ENCODE measurements at places on chromosomes 7 and 10.

DNA sequence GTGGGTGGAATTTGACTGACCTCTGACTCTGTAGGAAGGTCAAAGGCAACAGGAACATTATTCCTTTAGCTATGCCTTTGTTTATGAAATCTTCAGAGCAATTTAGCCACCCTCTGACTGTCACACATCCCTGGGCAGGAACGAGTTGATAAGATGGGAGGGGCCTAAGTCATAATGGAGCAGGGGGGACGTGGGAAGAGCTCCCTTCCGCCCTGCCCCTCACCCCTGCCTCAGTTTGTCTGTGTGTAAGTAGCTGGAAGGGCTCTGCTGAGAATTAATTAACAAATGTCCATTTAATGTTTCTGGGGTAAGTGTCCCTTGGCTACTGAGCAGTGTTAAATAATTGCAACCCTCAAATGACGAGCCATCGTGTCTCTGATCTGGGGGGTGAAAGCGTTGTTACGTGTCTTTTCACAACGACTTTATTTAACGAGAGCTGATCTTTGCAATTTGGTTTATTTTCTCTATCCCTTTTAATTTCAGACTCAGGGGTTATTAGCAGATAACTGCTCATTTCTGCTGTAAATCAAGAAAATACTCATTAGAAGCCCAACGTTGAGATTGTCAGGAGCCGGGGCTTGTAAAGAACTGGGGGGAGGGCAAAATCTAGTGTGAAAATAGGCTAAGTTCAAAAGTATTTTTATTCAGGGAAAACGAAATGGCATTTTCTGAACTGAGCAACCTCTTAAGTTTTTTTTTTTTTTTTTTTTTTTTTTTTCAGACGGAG is 12.5 kb upstream of the UNCX start:
- no peaks in the 10 kb centered on the region for H3K36me3 ChIP-seq
- DNase-seq = no peak
- H3K27ac ChIP-seq = no peak overlapping the region
- H3K27me3 ChIP-seq = peaks cover 39% of the 10 kb centered on the region
- H3K4me3 ChIP-seq = no peak overlapping the region

DNA sequence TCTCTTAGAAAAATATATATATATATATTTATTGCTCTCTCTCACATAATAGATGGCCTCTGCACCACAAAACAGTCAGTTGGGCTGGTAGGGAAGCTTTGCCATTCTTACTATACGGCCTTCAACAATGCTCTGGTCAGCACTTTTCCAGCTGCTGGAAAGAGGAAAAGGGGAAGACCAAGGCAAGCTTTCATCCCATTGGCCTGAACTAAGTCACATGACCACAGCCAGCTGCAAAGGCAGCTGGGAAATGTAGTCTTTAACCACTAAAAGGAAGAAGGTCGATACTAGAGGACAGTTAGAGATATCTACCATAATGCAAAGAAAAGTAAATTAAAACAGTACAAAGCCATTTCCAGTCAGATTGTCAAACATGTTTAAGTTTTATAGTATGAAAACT is 58.4 kb upstream of the MACROH2A2 start:
- no peaks in the 10 kb centered on the region for H3K4me1 ChIP-seq
- DNase-seq = no peak
- H3K36me3 ChIP-seq = no peaks in the 10 kb centered on the region
- no peak overlapping the region for H3K27ac ChIP-seq

DNA sequence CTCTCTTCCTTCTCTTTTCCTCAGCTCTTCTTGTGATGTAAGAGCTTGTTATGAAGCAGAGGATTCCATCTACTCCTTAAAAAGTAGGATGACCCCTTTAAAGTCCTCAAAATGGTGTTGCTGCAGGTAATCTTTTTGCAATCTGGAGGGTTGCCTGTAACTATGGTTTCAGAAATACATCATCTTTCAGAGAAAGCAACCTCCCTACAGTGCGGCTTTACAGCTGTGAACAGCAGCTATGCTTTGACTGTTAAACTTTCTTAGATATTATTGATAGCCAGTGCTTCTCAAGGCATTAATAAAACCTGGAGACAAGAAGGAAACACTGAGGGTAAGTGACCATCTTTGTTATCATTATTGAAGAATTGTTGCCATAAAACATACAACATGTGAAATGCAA is 86.6 kb upstream of the MDFIC start:
- peaks cover 27% of the 10 kb centered on the region for H3K4me1 ChIP-seq
- peak overlapping the region; percentile 51 for H3K27ac ChIP-seq
- no peak for DNase-seq
- H3K27me3 ChIP-seq = no peaks in the 10 kb centered on the region

- H3K36me3 ChIP-seq = no peaks in the 10 kb centered on the region
- no peak overlapping the region for H3K27ac ChIP-seq
- no peak overlapping the region for H3K4me3 ChIP-seq
- no peaks in the 10 kb centered on the region for H3K4me1 ChIP-seq
Measured at GRCh38 chr10:22823109-22823508, 104.7 kb upstream of the ARMC3 start.

- peaks cover 10% of the 10 kb centered on the region for H3K27me3 ChIP-seq
- no peaks in the 10 kb centered on the region for H3K36me3 ChIP-seq
- no peak overlapping the region for H3K4me3 ChIP-seq
- no peak for DNase-seq
Measured at GRCh38 chr7:101020444-101020843, 563 bp downstream of the MUC17 start.

DNA sequence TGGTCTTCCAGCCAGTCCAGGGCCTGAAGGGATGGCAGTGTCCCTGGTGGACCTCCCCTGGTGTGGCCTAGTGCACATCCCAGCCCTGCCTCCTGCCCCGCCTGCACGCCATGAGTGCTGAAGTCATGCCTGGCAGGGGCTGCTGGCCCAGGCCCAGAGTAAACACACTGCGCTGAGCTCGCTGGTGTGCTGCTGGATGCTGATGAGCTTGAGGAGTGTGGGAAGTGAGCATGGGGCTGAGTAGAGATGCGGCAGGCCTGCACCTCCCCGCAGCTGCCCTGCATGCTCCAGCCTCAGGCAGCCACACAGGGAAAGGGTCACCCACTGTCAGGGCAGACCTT is 43.2 kb downstream of the HTRA1 start:
- no peaks in the 10 kb centered on the region for H3K4me1 ChIP-seq
- no peak overlapping the region for H3K4me3 ChIP-seq
- no peak for DNase-seq
- H3K36me3 ChIP-seq = no peaks in the 10 kb centered on the region

GRCh38 chr10:90674461-90674860 is 183.4 kb downstream of the HTR7 start:
- no peak overlapping the region for H3K27ac ChIP-seq
- H3K27me3 ChIP-seq = no peaks in the 10 kb centered on the region
- no peak overlapping the region for H3K4me3 ChIP-seq
- H3K36me3 ChIP-seq = no peaks in the 10 kb centered on the region
- DNase-seq = no peak

GRCh38 chr10:34479520-34480179 is 335.4 kb downstream of the PARD3 start:
- no peak overlapping the region for H3K4me3 ChIP-seq
- no peaks in the 10 kb centered on the region for H3K4me1 ChIP-seq
- no peak for DNase-seq
- H3K27me3 ChIP-seq = no peaks in the 10 kb centered on the region
- H3K27ac ChIP-seq = no peak overlapping the region

GRCh38 chr7:30983914-30984247 is 20.1 kb downstream of the GHRHR start:
- DNase-seq = no peak
- no peaks in the 10 kb centered on the region for H3K36me3 ChIP-seq
- peaks cover 5% of the 10 kb centered on the region for H3K4me1 ChIP-seq
- no peak overlapping the region for H3K4me3 ChIP-seq

DNA sequence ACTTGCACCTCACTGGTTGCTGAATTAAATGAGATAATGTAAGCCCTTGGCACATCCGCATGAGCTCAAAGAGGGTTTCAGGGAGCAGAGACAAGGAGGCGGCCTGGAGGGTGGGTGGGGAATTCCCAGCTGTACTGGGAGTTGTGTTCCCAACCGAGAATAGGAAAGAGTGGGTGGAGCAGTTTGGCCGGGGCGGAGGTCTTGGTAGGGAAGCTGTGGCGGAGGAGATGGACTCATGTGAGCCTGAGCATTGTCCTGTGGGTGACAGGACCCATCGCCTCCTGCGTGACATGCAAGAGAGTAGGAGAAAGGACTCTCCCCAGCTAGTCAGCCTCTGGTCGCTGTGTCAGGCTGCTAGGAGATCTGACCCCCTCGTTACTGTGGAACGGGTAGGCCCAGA is 41.0 kb upstream of the SAMD8 start:
- no peak for DNase-seq
- H3K4me3 ChIP-seq = no peak overlapping the region
- H3K27me3 ChIP-seq = no peaks in the 10 kb centered on the region
- peaks cover 4% of the 10 kb centered on the region for H3K4me1 ChIP-seq

DNA sequence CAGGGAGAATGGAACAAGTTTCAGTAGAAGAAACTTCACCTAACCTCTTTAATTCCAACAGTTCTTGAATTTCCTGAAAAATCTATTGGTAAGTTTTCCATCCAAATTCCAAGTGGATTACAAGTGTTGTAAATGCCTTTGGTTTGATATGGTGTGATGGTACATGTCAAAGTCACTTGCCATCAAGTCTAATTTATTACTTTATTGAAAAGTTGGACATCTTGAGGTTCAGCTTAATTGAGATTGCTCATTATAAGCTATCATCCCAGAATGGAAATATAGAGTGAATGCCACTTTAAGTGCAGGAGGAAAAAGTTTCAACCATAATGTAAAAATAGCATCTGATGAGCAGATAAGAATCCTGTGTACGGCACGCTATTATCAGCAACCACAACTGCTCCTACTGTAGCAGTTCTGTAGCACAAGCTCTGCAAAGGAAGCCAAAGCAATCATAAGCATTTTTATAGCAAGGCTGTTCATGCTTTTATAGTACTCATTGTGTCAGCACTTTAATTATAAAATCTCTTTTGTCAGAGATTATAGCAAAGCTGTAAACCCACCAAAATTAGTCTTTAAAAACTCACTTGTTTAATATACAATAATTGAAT is 991.8 kb upstream of the PHF14 start:
- no peaks in the 10 kb centered on the region for H3K27me3 ChIP-seq
- no peaks in the 10 kb centered on the region for H3K36me3 ChIP-seq
- no peak overlapping the region for H3K27ac ChIP-seq
- peaks cover 15% of the 10 kb centered on the region for H3K4me1 ChIP-seq
- DNase-seq = no peak

GRCh38 chr7:100220586-100221230 is 959 bp downstream of the PVRIG start:
- no peaks in the 10 kb centered on the region for H3K27me3 ChIP-seq
- H3K4me3 ChIP-seq = peak overlapping the region; percentile 97
- DNase-seq = no peak
- H3K36me3 ChIP-seq = peaks cover 51% of the 10 kb centered on the region

DNA sequence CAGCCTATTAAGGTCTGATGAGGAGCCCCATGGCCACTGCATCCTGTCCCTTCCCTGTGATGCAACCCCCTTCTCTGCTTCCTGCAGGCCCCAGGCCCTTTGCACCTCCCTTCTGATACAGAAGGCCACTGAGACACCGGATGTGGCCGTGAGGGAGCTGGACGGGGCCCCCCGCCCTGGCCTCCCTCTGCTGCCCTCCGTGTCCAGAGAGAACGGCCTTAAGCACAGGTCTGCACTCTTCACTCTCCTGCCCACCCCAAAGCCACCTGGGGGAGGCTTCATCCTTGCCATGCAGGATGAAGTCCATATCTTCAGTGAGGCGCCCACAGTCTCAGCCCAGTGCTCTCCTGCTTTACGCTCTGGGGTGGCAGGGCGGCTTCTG is 86.9 kb upstream of the GNA12 start:
- H3K27me3 ChIP-seq = no peaks in the 10 kb centered on the region
- H3K4me3 ChIP-seq = no peak overlapping the region
- DNase-seq = no peak
- peaks cover 54% of the 10 kb centered on the region for H3K36me3 ChIP-seq

GRCh38 chr10:98265403-98266378 is 2.3 kb downstream of the LOXL4 start:
- H3K4me1 ChIP-seq = peaks cover 3% of the 10 kb centered on the region
- H3K27me3 ChIP-seq = peaks cover 40% of the 10 kb centered on the region
- DNase-seq = no peak
- no peak overlapping the region for H3K27ac ChIP-seq

- no peak overlapping the region for H3K4me3 ChIP-seq
- no peaks in the 10 kb centered on the region for H3K4me1 ChIP-seq
- H3K27me3 ChIP-seq = no peaks in the 10 kb centered on the region
- no peak overlapping the region for H3K27ac ChIP-seq
- no peaks in the 10 kb centered on the region for H3K36me3 ChIP-seq
- no peak for DNase-seq
Measured at GRCh38 chr10:74249865-74250264, 98.8 kb downstream of the ADK start.

DNA sequence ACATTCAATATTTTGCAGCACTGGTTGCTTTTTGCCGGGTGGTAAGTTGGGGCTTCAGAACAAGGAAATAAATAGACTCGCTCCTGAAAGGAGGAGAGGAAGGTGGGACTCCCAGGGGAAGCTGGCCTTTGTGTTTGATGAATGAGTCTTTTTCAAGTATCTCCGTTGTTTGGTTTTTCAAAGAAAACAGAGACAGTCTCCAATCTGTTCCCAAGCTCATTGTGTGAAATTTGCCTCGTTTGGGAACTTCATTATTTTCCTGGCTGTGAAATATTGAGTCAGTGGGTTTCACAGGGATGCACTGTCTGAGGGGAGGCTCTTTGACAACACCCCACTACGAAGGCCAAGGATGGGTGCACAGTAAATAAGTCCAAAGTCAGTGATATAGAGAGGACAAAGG is 38.7 kb upstream of the KIAA1217 start:
- no peak overlapping the region for H3K4me3 ChIP-seq
- DNase-seq = no peak
- no peak overlapping the region for H3K27ac ChIP-seq
- H3K27me3 ChIP-seq = no peaks in the 10 kb centered on the region
- no peaks in the 10 kb centered on the region for H3K36me3 ChIP-seq

DNA sequence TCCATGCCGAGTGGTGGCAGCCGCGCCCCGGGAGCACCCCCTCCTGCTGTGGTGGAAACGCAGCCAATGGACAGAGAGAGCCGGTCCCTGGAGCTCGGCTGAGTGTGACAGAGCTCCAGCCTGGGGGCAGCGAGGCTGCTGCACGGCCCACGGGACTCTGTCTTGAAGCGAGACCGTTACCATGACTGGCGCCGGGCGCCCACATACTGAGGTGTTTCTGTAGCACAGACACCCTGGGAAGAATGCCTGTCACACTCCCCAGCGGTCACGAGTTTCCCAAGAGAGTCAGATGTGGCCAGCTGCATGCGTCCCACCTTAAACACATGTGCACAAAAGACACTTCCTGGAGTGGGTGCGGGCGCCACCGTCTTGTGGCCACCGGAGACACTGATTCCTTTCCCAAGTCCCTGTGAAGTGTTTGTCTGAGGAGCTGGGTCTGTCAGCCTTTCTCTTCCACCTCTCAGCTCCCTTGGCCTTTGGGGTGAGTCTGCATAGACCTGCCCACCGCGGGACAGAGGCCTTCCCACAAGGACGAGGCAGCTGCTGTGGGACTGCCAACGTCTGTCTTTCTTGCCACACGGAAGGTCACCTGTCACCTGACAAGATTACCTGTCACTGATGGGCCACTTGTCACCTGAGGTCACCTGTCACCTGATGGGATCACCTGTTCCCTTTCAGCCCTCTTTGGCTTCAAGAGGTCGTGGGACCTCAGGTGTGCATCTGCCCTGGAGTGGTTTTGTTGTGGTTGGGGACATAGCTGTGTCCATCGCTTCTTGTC is 94.6 kb downstream of the DNAJB6 start:
- peaks cover 16% of the 10 kb centered on the region for H3K4me1 ChIP-seq
- H3K36me3 ChIP-seq = no peaks in the 10 kb centered on the region
- no peak overlapping the region for H3K4me3 ChIP-seq
- no peak for DNase-seq

GRCh38 chr7:142454862-142455261 is 197.0 kb upstream of the PRSS58 start:
- DNase-seq = no peak
- H3K27ac ChIP-seq = peak overlapping the region; percentile 75
- H3K27me3 ChIP-seq = peaks cover 13% of the 10 kb centered on the region
- peak overlapping the region; percentile 73 for H3K4me3 ChIP-seq
- H3K4me1 ChIP-seq = peaks cover 42% of the 10 kb centered on the region
